Esophagus squamous epithelium (tissue), 5 donors: ENCODE measurements at places on chromosomes 13 and 19.

DNA sequence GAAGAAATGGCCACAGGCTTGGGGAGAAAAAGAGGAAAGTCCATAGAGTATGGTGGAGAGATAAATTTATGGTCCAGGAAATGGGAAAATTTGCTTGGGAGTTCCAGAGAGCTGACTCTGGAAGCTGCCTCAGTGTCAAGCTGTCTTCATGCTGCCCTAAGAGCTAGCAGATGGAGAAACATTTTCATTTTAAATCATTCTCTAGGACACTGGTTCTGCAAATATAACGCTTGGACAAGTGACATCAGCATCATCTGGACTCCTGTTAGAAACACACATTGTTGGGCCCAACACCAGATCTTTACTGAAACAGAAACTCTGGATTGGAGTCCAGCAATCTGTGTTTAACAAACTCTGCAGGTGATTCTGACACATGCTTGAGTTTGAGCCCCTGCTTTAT, 592.0 kb upstream of the KLF12 start:
- H3K27me3 ChIP-seq = no peaks in the 10 kb centered on the region
- no peak overlapping the region for H3K27ac ChIP-seq
- H3K4me1 ChIP-seq = no peaks in the 10 kb centered on the region
- no peaks in the 10 kb centered on the region for H3K36me3 ChIP-seq
- no peak overlapping the region for H3K4me3 ChIP-seq

GRCh38 chr19:13621413-13621812, 115.1 kb upstream of the CACNA1A start:
- no peak overlapping the region for H3K27ac ChIP-seq
- DNase-seq = no peak
- H3K27me3 ChIP-seq = no peaks in the 10 kb centered on the region
- H3K36me3 ChIP-seq = no peaks in the 10 kb centered on the region
- H3K4me1 ChIP-seq = no peaks in the 10 kb centered on the region

GRCh38 chr19:4515732-4516131, 2.6 kb downstream of the PLIN4 start:
- no peak overlapping the region for H3K4me3 ChIP-seq
- no peak for DNase-seq
- H3K27me3 ChIP-seq = peaks cover 17% of the 10 kb centered on the region

- H3K4me3 ChIP-seq = no peak overlapping the region
- no peak for DNase-seq
- H3K27me3 ChIP-seq = no peaks in the 10 kb centered on the region
- H3K4me1 ChIP-seq = peaks cover 7% of the 10 kb centered on the region
- H3K27ac ChIP-seq = no peak overlapping the region
Observed at GRCh38 chr19:54439174-54439851, 9.7 kb upstream of the LENG8 start.
